ENCODE measurements at places on chromosomes 5 and 9.

GRCh38 chr5:135139381-135140134 is 105.5 kb upstream of the PITX1 start:
- DNase-seq, result no peak

DNA sequence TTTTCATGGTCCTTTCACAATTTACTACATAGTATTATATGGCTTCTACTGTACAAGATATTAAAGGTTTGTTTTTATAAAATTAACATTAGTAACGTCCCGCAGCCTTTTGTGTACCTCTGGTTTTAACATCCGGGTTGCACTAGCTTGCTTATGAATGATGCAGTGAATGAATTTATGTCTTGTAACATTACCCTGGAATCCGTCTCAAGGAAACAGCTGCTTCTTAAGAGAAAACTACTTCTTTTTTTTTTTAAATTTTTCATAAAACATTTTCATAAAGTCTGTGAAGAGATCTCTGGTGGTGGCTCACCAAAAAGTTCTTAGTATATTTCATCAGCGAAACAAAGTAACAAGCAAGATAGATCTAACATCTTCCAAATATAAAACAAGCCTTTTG is 23.6 kb downstream of the MARCHF3 start:
- DNase-seq, result no peak

DNA sequence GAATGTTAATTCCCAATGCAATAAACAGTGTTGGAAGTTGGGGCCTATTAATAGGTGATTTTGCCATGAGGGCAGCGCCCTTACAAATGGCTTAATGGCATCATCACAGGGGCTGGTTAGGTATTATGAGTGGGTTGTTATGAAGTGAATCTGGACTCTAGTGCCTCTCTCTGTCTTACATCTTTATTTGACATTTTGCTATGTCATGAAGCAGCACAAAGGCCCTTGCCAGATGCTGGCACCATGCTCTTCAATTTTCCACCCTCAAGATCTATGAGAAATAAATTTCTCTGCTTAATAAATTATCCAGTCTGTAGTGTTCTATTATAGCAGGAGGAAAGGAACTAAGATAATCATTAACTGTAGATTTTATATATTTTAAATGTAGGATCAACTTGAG is 1098.7 kb upstream of the NUDT12 start:
- DNase-seq, result no peak

GRCh38 chr5:55370291-55370925 is 62.6 kb downstream of the MTREX start:
- no peak for DNase-seq

DNA sequence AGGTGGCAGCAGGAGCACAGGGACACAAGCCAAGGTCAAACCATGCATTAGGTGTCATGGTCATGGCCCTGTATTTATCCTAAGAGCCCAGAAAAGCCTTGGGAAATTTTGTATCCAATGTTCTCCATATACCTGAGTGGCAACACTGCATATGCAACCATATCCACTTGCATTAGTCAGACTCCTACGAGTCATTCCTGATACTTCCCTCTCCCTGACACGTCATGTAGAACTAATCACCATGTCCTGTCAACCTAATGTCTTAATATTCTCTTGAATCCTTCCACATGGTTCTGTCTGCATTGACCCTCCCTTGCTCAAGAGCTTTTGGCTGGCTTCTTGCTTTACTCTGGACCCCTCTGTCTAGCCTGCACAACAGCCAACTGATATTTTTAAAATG is 9.4 kb downstream of the SCGB3A2 start:
- DNase-seq, result no peak

DNA sequence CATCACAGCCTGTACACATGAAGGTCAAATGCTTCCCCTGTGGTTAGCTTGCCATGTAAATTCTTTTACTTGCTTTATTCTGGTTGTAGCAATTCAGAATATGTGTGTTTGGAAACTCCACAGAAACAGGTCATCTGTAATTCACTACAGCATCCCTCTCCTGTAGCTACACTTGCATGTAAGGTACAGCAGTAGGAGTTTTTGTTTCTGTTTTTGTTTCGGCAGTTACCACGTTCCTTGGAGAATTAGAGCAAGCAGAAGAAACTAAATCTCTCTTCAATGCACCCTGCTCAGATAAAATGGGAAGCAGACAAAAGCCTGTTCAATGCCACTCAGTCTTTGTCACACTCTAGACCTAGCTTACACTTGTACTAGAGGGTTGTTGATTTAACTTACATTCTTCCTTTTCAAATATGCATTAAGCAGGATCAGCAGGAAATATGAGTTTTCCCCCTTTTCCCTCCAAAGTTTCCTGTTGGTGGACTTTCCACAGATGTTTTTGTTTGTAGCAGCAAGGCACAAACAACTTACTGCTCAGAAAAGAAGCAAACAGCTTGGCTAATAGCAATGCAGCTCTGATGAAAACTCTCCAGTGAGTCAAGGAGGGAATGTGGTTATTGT is 80.9 kb downstream of the YIPF5 start:
- DNase-seq, result no peak

DNA sequence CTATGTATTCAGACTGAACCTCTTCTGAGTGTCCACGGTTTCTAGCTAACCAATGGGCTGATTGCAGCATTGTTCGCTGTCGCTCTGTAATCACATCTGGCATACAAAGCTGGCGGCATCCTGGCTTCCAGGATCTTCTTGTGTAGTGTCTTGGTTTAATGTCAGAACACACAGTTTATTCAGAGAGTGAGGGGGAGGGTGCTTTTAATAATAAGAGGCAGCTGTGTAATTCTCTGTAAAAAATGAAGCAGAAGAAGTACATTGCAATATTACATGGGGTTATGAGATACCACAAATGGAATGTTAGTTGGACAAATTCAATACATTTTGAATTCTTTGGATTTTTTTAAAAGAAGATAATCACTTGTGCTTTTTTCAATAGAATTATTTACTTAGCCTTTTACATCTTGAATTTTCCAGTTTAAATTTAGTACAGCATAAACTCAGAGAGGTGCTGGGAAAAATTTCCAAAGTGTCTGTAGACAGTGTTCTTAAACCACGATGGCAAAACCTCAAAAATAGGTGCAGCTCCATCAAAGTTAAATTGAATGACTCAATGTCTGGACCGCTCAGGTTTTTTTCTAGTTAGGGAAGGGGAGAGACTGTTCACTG is 206.0 kb downstream of the PCSK1 start:
- DNase-seq, result no peak

GRCh38 chr9:80964374-80964773 is 725.0 kb downstream of the TLE1 start:
- DNase-seq, result no peak

- DNase-seq, result no peak
Measured at GRCh38 chr9:35104586-35104985, 1.7 kb upstream of the STOML2 start.

- no peak for DNase-seq
Measured at GRCh38 chr9:86337469-86338108, 16.6 kb downstream of the TUT7 start.

DNA sequence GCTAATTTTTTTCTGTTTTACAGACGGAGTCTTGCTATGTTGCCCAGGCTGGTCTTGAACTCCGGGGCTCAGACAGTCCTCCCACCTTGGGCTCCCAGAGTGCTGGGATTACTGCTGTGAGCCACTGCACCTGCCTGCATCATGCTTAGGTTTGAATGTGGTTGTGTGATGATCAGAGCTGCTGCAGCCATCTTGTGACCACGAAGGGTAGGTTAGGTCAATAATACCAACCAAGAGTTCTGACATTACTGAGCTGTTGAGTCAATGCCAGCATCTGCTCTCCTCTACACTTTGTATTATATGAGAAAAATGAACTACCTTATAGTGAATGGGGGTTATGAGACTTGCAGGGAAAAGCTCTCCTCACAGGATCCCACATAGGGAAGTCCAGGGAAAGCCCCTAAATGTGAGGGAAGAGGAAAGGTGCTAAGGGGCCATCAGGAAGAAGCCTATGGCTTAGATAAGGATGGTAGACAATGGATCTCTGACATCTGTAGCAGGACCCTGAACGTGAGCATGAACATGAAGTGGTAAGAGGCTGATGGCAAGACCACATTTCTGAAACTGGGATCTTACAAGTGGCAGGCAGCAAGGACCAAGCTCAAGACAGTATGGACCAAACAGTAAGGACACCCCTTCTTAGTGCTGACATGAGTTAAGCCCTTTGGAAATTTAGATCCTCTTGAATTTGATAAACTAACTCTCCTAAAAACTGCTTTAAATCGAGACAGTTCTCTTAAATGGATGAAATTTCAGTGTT is 75.7 kb upstream of the ZNF169 start:
- DNase-seq, result no peak

DNA sequence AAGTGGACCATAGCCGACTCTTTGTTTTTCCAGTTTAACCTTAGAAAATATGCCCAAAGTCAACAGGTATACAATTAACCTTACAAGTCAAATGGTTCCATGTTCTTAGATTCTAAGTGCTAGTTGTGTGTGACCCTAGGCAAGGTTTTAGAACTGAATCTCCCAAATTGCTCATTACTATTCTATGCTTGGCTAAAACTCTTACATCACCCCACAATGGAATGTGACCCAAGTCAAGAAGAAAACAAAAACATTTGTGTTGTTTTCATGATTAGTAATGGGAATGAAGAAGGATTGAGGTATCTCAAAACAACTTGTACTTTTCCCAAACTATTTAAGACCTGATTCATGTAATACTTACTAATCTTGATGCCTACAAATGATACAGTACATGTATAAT is 159.2 kb downstream of the ARRDC3 start:
- DNase-seq, result no peak

GRCh38 chr5:16013334-16014065 is 166.1 kb downstream of the MARCHF11 start:
- DNase-seq, result no peak

- DNase-seq, result no peak
Measured at GRCh38 chr5:139524940-139525585, 36.1 kb upstream of the UBE2D2 start.

DNA sequence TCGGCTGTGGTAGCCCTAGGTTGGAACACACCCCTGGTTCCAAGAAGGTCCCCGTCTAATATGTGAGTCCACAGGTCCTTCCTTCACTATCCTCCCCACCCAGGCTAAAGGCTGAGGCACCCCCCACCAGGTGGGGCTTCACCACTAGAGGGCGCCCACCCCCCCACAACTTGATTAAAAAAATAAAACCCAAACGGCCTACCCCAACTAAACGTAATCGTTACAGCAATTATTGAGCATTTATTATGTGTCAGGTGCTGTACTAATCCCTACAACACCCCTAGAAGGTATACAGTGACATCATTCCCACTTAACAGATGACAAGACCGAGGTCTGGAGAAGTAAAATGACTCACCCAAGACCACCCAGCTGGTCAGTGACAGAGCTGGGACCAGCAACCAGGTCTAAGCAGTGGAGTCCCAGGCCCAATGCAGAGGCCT is 65.0 kb downstream of the FGF18 start:
- peak; percentile 40 for DNase-seq

GRCh38 chr5:38554861-38555260 is 1.6 kb downstream of the LIFR start:
- DNase-seq, result no peak

GRCh38 chr9:89646189-89646939 is 41.6 kb downstream of the GADD45G start:
- no peak for DNase-seq

GRCh38 chr5:159619826-159620225 is 289.5 kb upstream of the IL12B start:
- DNase-seq, result no peak

- peak; percentile 43 for DNase-seq
Measured at GRCh38 chr5:96434201-96434645, 1.2 kb upstream of the PCSK1 start.

Data from activated CD4-positive, alpha-beta T cell treated with anti-CD3 and anti-CD28 coated beads, Interleukin-2, amount 50 U/mL, for 1 hour (primary cell).